Neural crest cell (in vitro differentiated cells): ENCODE measurements at places on chromosomes 2 and 18.

- no peak for DNase-seq
Measured at GRCh38 chr2:75243219-75243618, 43.9 kb upstream of the TACR1 start.

DNA sequence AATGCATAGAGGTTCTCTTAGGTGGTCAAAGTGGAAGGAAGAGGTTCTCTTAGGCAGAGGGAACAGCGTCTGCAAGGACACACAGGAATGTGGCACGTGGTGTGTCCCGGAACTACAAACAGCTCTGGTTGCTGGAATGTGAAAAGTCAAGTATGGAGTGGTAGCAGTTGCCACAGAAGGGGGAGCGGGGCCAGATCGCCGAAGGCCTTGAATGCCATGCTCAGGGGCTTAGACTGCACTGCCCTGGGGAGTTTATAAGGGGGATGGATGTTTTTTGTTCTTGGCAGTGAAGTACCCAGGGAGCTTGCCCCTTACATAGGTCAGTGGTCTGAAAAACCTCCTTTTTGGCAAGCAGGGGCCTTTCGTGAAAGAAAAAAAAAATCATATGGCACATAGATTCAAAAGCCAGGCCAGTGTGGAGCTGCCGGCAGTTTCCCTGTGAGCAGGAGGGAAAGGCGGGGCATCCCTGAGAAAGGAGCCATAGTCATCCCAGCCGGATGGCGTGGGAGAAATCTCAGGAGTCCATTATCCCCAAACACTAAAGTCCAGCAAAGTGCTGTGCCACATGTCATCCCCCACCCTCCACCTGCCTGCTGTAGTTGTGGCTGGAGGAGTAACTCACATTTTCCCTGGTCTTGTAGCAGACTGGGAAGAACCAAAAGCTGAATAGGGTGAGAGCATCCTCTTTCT, 45.4 kb downstream of the GORASP2 start:
- no peak for DNase-seq

GRCh38 chr18:79570266-79571201, 109.1 kb upstream of the CTDP1 start:
- no peak for DNase-seq

- DNase-seq = no peak
Measured at GRCh38 chr2:176188774-176189680, 559 bp downstream of the HOXD1 start.

DNA sequence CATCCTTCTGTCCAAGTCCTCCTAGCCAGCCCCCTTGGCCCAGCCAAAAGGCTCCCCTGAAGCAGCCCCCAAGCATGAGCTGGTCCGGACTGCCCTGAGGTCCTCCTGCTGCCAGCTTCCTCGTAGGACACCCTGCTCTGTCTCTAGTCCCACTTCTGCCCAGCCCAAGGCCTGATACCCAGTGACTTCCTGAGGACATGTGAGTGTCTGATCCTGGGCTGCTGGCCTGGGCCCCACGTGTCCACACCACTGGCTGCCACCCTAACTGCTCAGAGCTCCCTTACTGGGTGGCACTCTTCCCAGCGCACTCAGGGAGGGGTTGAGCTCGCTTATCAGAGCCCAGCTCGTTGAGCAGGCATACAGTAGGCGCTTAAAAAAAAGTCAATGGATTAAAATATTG, 34.4 kb upstream of the PDIA6 start:
- DNase-seq = no peak

- no peak for DNase-seq
Measured at GRCh38 chr2:177419274-177419673, 26.7 kb downstream of the AGPS start.

DNA sequence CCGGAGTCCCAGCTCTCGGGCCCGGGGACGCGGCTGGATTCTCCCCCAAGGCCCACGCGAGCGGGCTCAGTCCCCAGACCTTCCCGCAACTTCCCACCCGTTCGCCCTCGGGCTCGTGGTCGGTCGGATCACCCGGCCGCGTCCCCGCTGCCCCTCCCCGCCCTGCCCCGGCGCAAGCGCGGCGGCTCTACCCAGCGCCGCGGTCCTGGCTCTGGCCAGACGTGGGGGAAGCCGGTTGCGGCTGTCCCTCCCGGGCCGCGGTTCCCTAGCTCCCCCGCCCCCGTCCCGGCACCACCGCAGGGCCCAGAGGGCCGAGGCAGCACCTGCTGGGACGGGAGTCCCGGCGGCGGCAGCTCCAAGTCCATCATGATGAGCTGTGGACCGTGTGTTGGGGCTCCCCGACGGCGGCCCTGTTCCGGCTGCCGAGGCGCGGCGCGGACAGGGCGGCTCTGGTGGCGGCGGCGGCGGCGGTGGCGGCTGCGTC, 276 bp downstream of the NFE2L2 start:
- DNase-seq = peak; percentile 36
